Type B pancreatic cell (in vitro differentiated cells): ENCODE measurements at places on chromosomes 3 and 15. TPM values are rescaled to one million over a fixed set of nuclear protein-coding genes. Genes with fewer than 3 reads are reported as not detected.

The CLDN11 gene
- total RNA-seq, result 4.7 and 86.8 TPM in 2 replicates

GRCh38 chr15:33380406-33380805, 69.6 kb downstream of the RYR3 start:
- no peak overlapping the region for H3K27ac ChIP-seq
- H3K27me3 ChIP-seq, result peaks cover 5% of the 10 kb centered on the region
- H3K4me3 ChIP-seq, result no peak overlapping the region
- no peak for DNase-seq
- no peaks in the 10 kb centered on the region for H3K4me1 ChIP-seq

The CYP19A1 gene
- total RNA-seq, result 0.95 and 1.3 TPM in 2 replicates

GRCh38 chr15:93118904-93119303, 29.9 kb upstream of the RGMA start:
- no peak for DNase-seq
- no peaks in the 10 kb centered on the region for H3K27me3 ChIP-seq
- H3K4me3 ChIP-seq, result no peak overlapping the region
- no peaks in the 10 kb centered on the region for H3K36me3 ChIP-seq
- H3K27ac ChIP-seq, result no peak overlapping the region

DNA sequence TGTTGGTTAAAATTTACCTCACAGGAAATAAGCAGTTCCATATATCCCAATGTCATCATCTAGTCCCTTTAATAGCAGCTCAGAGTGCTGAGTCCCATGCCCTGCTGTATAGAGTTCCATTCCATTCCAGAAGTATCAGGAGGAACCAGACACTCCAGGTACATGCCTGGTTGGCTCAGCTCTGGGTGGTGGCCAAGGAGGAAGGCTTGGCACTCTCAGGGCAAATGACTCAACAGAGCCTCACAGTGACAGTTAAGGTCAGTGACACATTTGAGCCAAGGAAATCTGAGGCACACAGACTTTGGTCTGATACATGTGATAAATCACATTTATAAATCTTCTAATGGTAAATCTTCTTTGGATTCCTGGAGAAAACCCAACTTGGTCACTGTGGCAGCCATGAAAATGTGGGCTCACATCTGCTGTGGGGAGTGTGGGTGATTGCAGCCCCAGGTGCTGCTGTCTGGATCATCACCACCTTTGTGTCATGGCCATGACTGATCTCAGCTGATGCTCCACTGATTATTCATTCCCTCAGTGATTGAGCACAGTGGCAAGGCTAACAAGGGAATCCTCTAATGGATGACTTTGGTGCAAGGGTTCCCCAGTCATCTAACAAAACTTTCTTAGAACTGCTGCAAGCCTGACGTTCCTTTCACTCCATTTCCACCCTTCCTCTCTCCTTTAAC, 9.3 kb downstream of the HHLA2 start:
- H3K4me1 ChIP-seq, result no peaks in the 10 kb centered on the region
- DNase-seq, result no peak
- H3K4me3 ChIP-seq, result no peak overlapping the region
- H3K27ac ChIP-seq, result no peak overlapping the region
- H3K36me3 ChIP-seq, result no peaks in the 10 kb centered on the region

- H3K36me3 ChIP-seq, result peaks cover 8% of the 10 kb centered on the region
- DNase-seq, result no peak
- no peak overlapping the region for H3K4me3 ChIP-seq
- H3K27me3 ChIP-seq, result peaks cover 8% of the 10 kb centered on the region
These were observed 98.4 kb upstream of the CTDSPL start for GRCh38 chr3:37763309-37763708.

- no peak overlapping the region for H3K4me3 ChIP-seq
- no peaks in the 10 kb centered on the region for H3K27me3 ChIP-seq
- no peak overlapping the region for H3K27ac ChIP-seq
- H3K4me1 ChIP-seq, result no peaks in the 10 kb centered on the region
These were observed 537.5 kb upstream of the CCDC54 start for GRCh38 chr3:106839576-106840280.

DNA sequence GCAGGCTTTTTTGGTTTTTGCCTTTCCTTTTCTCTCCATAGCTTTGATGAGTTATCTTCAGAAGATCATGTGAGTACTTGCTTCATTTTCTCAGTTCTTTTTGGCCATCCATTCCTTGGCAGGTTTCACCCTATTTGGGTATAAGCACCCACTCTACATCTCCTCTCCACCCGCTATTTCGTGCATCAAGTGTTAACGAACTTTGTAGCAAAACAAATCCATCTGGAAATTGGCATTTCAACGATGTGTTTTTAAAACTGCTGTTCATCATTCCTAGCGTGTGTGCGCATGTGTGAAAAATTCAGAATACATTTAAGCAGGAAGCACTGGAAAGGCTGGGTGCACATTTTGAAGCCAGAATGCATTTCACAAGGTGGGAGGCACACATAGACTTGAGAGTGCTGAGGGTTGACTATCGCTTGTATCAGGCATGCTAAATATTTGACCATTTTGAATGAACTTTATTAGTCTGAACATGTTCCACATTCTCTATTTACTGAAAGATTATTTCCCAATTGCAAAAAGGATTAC, 89.7 kb upstream of the FHIT start:
- no peaks in the 10 kb centered on the region for H3K4me1 ChIP-seq
- DNase-seq, result no peak
- no peak overlapping the region for H3K4me3 ChIP-seq
